ENCODE measurements at places on chromosomes 5 and 9.

- DNase-seq, result no peak
These were observed 329.1 kb downstream of the MARCHF11 start for GRCh38 chr5:15850536-15850935.

DNA sequence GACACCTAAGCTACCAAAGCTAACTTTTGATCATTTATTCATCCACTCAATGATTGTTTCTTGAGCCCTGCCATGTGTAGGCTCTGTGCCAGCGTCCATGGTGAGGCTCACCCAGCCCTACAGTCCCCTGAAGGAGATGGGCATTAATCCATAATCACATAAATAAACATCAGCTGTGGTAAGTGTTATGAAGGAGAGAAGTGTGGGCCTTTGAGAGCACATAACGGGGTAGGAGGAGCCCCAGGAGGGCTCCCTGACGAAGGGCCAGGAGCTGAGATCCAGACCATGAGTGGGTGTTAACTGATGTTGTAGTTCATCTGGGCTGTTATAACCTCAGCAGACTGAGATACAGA, 53.9 kb upstream of the AFAP1L1 start:
- DNase-seq, result no peak

GRCh38 chr5:54534191-54535004, 16.8 kb downstream of the SNX18 start:
- DNase-seq, result no peak

DNA sequence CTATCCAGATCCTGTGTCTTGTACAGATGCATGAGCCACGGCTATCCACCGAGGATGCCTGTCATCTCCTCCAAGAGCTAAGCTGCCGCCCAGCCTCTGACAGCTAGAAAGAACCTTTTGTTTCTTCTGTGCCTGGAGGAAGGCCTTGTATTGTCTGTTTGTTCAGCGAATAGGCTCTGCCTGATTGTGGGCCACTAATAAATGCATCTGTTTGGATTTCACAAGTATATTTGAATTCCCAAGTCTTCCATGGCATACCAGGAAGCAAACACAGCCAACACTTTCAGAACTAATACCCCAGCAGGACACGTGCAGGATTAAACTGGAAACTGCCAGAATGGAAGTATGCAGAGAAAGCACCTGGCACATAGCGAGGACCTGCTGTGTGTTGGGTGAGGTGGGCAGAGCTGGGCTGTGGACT, 92.7 kb upstream of the NEURL1B start:
- no peak for DNase-seq

DNA sequence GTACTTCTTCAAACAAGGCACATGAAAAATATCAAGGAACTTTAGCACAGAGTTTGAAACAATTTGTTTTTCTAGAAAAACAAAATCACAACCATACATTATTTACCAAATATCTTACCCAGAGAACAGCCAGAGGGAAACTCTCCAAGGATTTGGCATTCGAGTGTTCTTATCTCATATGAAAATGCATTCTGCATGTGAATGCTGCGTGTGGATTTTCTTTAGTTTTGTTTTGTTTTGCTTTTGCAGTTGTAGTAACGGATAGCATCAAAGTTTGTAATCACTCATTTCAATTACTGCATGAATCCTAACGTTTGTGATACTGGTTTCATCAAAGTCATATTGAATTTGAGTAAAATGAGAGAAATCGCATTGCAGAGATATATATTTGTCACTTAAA, 28.0 kb downstream of the ADAMTSL1 start:
- DNase-seq, result no peak

DNA sequence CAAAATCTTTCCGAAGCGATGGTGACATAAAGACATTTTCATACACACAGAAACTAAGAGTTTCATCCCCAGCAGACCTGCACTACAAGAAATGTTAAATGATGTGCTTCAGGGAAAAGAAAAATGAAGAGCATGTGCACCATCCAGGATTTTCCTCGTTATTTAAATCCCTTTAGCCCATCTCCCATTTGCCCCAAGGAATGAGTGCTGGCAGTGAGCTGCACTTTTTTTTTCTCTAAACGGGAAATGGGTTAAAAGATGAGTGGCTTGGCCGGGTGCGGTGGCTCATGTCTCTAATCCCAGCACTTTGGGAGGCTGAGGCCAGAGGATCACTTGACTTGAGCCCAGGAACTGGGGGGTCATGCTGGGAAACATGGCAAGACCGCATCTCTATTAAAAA, 6.8 kb upstream of the LRRC14B start:
- no peak for DNase-seq

GRCh38 chr5:28725001-28725400, 1686.6 kb upstream of the CDH9 start:
- no peak for DNase-seq

Data from mesenteric fat pad (tissue), 1 donor.